ENCODE measurements at places on chromosomes 4 and X. TPM values are rescaled to one million over a fixed set of nuclear protein-coding genes. Genes with fewer than 3 reads are reported as not detected.

The SYTL4 gene
- polyA plus RNA-seq: 23.7 TPM

The RAB33A gene
- polyA plus RNA-seq: 0.23 TPM

The MAP3K15 gene
- polyA plus RNA-seq: 1.7 TPM

The NELFA gene
- 30.9 TPM for polyA plus RNA-seq

All from pancreas (tissue), 10 donors.